ENCODE measurements at places on chromosomes 2 and 18.

GRCh38 chr18:25786758-25787157 lies 303.7 kb downstream of the SS18 start:
- no peak for DNase-seq

DNA sequence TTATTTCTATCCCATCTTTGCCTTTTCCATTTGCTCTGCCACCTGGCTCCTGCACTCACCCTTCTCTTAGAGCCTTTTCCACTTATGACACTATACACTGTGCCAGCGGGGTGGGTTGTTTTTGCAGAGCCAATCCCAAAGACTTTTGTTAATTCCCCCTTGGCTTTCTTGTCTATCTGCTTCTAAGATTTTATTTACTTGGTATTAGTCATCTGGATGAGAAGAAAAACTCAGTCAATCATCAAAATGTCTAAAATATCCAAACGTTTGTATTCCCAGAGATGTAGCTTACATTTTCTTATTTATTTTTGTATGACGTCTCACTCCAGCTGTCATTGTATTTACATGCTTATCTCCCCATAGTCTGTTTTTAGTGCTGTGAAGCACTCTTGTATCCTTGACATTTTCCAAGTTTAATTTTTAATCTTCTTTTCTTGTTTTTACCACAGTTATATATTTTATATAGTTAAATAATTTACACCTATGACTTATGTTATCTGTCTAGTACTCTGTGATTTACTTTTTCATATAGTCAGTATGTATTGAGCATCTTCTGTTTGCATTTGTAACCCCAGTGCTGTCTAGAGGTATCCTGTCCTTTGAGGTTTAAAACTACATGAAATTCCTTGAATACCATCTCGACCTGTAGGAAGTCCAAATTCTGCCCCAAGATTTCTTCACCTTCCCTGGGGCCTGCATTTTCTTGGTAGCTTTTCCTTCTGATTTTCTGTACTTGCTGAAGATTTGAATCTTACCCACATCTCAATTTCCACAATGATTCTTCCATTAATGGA lies 55.1 kb downstream of the COL4A3 start:
- DNase-seq = no peak

DNA sequence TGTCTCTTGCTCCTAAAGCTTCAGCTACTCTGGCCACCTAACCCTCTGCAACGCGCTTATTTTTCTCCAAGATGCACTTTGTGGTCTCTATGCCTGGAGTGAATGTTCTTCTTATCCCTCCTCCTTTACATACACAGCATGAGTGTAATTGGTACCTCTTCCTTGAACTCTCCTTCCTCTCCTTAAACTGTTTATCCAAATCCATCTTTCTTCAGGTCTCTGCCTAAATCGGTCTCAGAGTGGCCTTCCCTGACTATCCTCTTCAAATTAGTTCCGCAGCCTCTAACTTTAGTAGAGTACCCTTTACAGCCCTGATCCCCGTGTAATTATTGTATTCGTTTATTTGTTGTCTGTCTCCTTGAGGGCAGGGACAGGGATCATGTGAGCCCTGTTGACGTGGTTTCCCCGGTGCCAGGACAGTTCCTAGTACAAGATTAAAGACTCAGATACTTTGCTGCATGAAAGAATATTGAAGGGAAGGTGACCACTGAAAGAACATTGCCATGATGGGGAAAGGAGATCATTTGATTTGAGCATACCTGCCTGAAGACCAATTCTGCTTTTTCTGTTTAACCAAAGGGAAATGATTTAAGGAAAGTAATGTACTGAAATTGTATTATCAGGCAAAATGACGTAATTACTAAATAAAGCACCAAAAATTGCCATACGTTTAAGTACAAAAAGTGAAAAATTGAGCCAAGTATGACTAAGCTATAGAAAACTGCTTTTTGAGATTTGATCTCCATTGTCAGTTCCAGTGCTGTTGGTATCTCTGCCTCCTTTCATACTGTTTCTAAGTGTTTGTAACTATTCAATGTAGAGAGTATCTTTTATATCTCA lies 1.2 kb downstream of the CNOT9 start:
- no peak for DNase-seq

DNA sequence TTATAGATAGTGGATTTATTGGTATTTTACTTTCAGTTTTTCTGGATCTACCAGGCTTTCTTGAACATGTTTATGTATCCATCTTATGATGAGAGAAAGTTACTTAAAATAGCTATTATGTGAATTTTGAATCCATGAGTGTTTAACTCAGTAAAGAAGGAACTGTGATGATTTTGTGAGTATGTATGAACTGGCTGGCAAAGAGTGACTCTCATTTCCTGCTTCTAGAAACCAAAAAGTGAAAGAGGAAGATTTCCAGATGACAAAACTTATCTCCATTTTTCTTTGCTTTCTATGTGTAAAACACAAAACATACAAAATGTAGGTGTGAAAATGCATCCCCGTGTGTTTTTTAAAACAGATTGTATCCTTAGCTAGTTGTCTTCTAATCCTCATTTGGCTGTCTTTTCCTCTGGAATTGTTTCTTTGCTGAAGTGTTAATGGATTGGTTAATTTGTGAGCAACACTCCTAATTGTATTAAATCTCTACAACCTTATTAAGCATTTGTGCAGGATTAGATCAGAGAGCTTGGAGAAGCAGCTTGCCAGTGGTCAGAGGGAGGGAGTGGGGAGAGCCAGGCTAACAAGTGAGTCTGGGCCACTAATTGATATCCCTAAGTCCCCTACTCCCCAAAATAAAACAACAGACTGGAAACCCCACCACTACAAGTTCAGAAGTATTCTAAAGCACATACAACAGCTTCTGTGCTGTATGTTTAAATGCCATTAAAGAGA lies 23.9 kb downstream of the PTPRM start:
- no peak for DNase-seq

DNA sequence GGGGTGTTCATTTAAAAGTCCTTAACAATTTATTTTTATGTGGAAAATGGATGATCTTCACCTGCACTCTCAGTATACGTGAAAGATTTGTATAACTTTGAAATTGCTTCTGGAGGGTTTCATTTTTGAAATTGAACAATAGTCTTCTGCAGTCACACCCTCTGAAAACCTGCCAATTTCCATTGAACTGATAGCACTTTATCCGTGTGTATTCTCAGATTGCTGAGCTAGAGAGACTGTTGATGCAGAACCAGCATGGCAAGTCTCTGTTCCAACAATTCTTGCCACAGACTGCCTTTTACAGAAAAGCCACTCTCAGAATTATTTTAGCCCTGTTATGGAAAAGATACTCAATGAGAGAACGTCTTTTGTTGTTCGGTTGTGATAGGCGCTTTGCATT lies 6.6 kb upstream of the GULP1 start:
- DNase-seq = no peak

DNA sequence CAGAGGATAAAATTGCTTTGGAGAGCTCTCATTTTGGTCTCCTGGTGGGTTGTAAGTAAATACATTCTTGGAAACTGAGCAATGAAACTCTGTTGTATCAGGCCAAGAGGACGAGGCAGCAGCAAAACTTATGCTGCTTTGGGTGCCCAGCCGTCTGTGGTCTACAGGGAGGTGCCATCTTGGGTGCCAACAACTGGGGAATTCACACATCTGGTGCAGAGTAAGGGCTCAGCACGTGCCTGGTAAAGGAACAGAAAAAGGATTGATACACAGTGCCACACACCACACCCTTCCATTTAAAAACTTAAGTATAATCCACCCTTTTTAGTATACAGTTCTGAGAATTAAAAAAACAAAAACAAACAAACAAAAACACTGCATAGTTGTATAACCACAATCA lies 221.9 kb downstream of the TSN start:
- no peak for DNase-seq

- no peak for DNase-seq
Observed at GRCh38 chr2:119264781-119265692, 41.4 kb downstream of the STEAP3 start.

DNA sequence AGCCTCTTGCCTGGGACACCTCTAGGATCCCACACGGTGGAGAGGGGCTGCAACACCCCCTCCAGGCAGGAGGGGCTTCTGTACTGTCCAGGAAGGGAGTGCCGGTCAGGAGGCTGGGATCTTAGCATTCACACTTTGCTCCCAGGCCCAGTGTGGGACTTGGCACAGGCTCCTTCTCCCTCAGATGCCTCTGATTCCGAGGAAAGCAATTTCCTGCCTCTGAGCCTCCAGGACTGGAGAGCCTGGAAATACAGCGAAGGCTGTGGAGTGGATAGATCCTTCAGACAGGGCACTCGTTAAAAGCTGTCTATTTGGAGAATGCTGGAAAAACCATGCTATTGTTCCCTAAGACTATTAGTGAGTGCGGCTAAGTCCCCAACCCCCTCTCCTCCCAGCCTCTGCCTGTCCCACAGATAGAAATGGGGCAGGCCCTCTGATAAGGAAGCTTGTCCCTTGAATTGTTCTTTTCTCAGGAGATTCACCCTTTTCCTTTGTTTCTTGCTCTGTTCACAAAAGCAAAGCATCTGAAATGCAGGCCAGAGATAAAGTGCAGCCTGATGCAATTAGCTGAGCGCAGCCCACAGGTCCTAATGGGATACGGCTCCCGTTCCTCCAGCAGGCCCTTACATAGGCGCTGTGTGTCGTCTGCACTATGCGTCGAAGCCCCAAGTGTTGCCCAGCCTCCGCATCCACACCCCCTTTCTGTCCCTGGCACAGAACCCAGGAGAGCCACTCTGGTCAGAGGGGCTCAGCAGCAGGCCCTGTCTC lies 252.2 kb downstream of the KLHL29 start:
- DNase-seq = no peak

- DNase-seq = no peak
Observed at GRCh38 chr2:16649353-16650286, 16.0 kb downstream of the CYRIA start.

GRCh38 chr2:123500988-123501387 lies 524.1 kb upstream of the CNTNAP5 start:
- DNase-seq = no peak

Data from stimulated activated CD8-positive, alpha-beta memory T cell treated with anti-CD3 and anti-CD28 coated beads, Interleukin-7, amount 100 ng/mL, for 24 hours (primary cell).